Brain (organoid and tissue), 16 donors: ENCODE measurements at places on chromosomes 4 and X.

DNA sequence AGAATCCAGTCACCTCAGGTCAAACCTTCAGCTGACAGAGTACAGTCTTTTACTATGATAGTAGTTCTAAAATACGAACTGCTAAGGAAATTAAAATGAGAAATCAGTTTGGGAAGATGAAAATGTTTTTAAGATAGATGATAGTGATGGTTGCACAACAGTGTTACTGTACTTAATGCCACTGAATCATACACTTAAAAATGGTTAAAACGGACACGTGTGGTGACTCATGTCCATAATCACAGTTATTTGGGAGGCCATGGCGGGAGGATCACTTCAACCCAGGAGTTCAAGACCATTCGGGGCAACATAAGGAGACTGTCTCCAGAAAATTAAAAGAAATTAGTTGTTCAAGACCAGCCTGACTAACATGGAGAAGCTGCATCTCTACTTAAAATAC is 41.4 kb downstream of the ABHD18 start:
- no peak for DNase-seq

DNA sequence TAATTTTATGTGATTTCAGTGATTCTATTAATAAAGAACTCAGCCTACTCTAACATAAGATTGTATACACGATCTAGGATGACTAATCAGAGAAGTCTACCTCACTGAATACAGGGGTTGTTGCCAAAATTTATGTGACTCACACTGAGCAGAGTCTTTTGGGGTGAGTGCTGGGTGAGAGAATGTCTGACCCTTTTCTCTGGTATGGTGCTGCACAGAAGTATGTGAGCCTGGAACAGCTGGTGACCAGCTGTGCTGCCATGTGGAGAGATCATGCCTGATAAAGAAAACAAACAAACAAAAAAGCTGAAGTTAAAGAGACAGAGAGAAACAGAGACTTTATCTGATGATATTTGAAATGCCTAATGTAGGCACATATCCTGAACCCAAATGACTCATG is 618.1 kb upstream of the GRIA3 start:
- DNase-seq: no peak

DNA sequence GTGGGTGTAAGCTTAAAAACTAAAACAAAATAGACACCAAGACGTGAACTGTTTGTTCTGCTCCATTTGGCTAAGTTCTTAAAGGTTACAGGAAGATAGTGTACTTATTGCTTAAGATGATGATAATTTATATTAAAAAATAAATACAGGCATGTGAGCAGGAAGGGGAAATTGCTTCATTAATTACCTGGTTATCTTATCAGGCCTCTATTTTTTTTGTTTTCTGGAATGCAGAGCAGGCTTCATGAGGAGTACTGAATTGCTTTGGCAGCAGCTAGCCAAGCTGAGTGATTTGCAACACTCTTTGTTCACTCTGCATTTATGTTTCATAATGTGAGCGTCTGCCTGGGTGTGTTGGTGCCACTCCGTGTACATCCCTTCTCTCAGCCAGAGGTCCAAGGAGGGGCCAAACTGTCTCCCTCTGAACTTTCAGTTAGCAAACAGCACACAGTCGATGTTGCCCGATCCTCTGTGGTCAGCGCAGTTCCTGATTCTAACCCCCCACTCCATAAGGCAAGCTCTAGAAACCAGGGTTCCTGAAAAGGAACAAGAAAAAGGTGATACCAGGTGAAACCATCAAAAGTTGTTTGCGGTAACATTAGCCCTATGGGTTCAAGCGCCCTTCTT is 348.2 kb downstream of the SPRY1 start:
- DNase-seq: peak; percentile 12

GRCh38 chr4:68987007-68987406 is 35.4 kb upstream of the UGT2A3 start:
- no peak for DNase-seq

GRCh38 chr4:120826449-120826848 is 96.1 kb downstream of the PRDM5 start:
- no peak for DNase-seq
